ENCODE measurements at places on chromosomes 1 and 21. TPM values are rescaled to one million over a fixed set of nuclear protein-coding genes. Genes with fewer than 3 reads are reported as not detected.
A peak's percentile ranks its signal among the peaks of the same experiment; 100 is the strongest.

DNA sequence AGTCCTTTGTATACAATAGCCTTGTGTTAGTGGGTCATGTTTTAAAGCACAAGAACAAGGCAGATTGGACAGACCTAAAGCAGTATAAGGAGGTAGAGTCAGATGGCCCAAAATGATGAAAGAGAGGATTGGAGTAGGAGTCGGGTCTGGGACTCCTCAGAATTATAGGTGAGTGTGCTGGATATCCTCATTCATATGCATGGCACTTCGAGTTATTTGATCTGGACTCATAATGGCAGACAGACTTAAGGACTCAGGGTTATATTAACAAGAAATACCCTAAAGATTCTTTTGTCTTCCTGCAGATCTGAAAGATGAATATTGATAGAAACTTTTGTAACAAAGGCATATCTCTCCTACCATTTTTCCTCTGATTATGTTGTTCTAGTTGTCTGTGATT lies 92.7 kb downstream of the GABPA start:
- DNase-seq = no peak

- DNase-seq = no peak
Observed at GRCh38 chr1:20837554-20838192, 50.6 kb upstream of the HP1BP3 start.

GRCh38 chr1:235329139-235329902 lies 951 bp downstream of the GGPS1 start:
- peak; percentile 64 for DNase-seq

GRCh38 chr1:34409689-34410229 lies 233.1 kb downstream of the C1orf94 start:
- DNase-seq = no peak

DNA sequence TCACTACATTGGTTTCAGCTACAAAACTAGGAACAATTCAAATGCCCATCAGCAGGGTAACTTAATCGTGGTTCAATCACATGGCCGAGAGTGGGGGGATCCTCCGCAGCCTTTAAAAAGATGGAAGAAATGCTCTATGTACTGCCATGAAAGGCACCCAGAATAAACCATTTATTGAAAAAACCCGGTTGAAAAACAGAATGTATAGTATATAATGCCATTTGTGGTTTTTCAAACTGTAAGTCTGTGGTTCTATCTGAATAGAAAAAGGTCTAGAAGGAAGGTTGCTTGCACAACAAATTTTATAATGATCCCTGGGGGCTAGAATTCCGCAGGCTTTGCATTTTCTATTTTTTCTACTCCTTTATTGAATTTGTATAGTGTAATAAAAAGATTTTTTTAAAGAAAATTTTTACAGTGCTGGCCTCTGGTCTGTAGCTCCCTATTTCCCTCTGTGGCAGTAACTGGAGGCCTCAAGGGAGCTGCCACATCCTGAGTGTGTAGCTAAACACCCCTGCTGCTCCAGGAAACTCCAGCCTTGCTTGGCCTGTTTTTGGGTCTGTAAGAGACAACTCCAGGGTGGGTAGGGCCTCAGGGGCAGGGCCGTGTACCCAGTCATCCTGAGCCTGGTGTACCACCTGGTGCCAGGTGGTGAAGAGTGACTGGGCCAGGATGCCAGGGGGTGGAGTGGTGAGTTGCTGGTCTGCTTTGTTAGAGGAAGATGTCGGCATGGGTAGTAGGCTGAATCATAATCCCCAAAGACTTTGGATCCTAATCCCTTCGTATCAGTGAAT lies 51.5 kb upstream of the EPS8L3 start:
- no peak for DNase-seq

DNA sequence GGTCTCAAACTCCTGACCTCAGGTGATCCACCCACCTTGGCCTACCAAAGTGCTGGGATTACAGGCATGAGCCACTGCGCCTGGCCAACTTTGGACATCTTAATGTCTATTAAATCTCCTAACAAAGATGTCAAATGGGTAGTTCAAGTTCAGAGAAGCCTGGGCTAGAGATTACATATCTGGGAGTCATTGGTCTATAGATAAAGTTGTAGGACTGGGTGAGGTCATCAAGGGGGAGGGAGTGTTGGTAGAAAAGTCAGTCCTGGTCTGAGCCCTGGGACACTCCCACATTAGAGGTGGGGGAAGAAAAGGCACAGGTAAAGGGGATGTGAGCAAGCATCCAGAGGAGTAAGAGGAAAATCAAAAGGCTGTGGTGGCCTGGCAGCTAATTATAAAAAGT lies 6.6 kb downstream of the UBIAD1 start:
- DNase-seq = no peak

DNA sequence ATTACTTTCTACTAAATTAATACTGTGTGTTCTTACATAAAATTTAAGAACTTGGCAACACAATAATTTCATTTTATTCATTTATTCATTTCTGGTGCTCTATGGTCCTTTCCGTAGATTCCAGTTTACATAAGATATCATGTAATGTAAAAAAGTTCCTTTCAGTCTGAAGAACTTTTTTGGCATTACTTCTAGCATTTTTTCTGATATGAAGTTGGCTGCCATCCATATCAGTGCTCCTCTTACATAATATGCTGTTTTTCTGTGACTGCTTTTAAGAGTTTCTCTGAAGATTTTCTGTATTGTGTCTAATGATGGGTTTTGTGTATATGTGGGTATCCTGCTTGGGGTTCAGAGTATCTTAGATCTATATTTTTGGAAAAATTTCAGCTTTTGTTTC lies 34.8 kb downstream of the LIN9 start:
- no peak for DNase-seq

GRCh38 chr1:1171546-1172340 lies 1.9 kb upstream of the TTLL10 start:
- no peak for DNase-seq

GRCh38 chr1:5707566-5708345 lies 284.5 kb downstream of the NPHP4 start:
- DNase-seq = no peak

Gene COL11A1
- 7.3 TPM for polyA plus RNA-seq

Gene CSF1
- 8.7 TPM for polyA plus RNA-seq

Gene UMODL1
- polyA plus RNA-seq = 0.05 TPM

Gene OPN3
- 39.5 TPM for polyA plus RNA-seq

Gene HSF2BP
- polyA plus RNA-seq = 2.0 TPM

Gene RSPO1
- polyA plus RNA-seq = 7.9 TPM

Gene ZC3H12A
- polyA plus RNA-seq = 4.2 TPM
